Activated CD4-positive, alpha-beta T cell treated with anti-CD3 and anti-CD28 coated beads, Interleukin-2, amount 50 U/mL, for 24 hours (primary cell): ENCODE measurements at places on chromosomes 3 and 15.

DNA sequence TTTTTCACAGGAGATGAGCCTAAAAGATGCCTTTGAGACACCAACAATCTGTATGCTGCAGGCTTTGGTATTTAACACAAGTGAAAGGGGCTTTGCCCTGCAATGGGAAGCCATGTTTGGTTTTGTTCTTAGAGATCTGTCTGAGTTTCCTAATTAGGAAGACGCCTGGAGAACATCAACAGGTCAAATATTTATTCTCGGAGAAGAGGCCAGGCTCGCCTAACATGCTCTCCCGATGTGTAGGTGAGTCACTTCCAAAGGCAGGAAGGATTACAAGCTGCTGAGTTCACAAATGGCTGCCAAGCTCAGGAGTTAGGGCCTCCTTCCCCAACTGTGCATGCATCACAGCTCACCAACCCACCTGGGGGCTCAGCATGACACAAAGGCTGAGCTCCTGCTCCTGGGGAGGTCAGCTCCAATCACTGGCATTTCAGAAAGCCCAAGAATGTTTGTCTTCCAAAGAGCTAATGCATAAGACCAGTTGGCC lies 119.5 kb upstream of the PRICKLE2 start:
- no peak for DNase-seq

DNA sequence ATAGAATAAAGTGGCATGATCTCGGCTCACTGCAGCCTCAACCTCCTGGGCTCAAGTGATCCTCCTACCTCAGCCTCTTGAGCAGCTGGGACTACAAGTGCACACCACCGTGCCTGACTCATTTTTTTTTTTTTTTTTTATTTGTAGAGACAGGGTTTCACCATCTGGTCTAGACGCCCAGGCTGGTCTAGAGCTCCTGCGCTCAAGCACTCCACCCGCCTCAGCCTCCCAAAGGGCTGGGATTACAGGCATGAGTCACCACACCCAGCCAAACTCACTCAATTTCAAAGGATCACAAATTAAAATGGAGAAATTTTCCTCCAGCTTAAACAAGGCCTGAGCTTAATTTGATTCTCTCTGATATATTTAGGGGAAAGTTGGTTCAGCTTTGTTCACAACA lies 27.3 kb upstream of the NMB start:
- DNase-seq, result no peak

DNA sequence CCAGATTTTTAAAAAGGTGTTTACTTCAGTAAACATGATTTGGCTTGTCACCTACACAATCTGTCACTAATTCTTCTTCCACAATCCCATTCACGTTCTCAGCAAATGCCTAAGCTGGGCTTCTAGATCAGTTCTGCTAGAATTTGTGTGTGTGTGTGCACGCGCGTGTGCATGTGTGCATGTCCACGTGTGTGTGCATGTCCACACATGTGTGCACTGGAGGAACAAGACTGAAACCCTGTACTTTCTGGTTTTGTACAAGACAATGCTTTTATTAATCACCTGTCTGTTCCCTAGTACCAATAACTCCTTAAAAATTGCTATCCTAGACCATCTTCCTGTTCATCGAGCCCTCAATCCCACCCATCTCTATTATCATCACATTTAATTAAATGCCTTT lies 229.2 kb downstream of the KCNMB2 start:
- DNase-seq, result no peak

DNA sequence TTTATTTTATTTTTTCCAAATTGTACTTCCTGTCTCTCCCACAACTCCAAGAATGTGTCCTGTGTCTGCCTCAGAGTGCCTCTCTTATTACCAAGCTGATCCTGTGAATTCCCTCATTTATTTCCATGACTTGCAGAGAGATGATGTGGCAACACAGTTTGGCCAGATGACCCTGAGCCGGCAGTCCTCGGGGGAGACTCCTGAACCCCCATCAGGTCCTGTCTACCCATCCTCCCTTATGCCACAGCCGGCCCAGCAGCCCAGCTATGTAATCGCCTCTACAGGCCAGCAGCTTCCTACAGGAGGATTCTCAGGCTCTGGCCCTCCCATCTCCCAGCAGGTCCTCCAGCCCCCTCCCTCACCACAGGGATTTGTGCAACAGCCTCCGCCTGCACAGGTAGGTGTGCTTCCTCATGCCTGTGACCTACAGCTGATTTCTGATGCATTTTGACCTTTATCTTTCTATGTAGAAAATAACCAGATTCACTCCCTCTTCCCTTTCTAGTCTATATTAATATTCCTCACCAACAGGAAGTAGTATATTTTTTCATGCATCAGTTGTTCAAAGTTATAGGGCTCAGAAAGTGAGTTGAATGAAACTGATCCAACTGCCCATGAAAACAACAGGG lies 100.0 kb downstream of the ARPP21 start:
- DNase-seq, result no peak

GRCh38 chr3:9676785-9677184 lies 26.8 kb upstream of the CPNE9 start:
- DNase-seq, result no peak

DNA sequence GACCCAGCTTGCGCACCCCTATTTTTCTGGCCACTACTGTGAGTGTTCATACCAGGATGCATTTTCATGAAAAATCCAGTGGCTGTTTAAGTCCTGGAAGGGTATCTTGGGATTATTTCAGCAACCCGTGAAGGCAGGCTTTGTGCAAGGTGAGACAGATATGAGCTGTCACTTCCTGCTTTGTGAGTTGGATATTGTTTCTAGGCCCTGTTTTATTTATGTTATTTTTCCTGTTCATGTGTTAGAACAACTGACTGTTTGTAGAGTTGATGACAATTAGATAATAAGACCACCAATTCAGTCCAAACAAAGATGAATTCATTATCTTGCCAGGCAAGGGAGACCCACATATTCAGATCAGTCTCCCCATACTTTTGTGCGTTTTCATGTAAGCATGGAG lies 42.5 kb downstream of the ZBTB38 start:
- DNase-seq, result no peak

DNA sequence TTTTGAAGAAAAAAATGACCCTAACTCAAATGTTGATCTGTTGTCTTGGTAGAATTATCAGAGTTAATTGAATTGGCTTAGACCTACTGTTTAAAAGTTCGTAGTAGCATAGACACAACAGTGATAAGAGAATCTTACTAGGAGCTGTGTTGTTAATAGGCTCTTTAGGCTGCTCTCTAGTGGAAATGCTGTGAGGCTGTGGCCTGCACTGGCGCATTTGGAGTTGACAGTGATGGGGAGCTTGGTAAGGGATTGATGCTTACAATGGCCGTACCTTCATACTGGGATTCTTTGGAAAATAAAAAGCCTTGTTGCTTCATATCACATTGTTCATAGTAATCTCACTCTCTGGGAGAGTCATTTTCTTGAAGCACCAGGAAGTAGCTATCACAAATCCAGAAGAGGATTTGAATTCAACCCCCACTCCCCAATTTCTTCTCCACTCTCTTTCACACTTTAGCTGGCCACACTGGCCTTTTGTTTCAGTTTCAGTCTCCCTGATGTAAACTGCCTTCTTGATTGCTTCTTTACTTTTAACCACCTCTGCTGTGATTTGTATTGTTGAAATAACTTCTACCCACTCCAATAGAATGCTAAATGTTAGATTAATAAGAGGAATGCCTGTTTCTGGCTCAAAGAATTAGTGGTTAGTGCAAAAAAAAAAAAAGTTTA lies 56.6 kb downstream of the CEP63 start:
- no peak for DNase-seq

DNA sequence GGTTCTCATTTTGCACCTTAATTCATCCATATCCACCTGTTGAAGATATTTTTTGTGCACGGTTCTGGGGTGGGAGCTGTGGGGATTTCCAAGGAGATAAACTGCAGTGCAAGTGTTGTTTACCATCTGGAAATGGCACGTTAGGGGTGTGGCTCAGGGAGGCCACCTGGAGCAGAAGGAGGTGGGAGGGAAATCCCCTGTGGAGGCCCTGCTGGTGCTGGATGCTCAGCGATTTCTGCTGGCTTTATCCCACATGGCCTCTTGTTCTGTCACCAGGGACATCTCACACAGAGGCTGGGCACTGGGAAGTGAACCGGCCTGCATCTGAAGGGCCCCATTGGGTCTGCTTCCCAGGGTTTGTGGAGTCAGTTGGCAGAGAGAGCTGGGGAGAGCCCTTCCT lies 24.3 kb downstream of the TRPM1 start:
- no peak for DNase-seq

DNA sequence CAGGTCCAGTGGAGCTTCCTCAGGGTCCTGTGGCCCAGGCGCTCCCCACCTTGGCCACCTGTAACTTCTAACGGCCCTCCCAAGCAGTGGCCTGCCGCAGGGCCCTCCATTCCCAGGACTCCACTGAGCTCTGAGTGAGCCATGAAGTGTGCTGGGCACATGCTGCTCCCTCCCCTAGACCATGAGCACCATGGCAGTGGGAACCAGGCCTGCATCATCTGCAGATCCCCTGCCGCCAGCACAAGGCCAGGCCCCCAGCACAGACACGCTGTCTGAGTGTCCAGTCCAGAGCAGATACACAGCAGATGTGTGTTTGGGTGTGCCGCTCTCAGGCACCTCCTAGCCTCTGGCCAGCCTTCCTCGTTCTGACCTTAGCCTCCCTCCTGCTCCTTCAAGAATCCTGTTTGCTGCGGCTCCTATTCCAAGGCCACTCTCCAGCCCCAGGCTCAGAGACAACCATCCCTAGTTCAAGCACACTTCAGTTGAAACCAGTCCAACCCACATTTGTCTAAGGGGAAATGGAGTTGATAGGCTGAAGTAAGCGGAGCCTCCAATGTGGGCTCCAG lies 7.0 kb upstream of the KLF15 start:
- DNase-seq, result no peak

DNA sequence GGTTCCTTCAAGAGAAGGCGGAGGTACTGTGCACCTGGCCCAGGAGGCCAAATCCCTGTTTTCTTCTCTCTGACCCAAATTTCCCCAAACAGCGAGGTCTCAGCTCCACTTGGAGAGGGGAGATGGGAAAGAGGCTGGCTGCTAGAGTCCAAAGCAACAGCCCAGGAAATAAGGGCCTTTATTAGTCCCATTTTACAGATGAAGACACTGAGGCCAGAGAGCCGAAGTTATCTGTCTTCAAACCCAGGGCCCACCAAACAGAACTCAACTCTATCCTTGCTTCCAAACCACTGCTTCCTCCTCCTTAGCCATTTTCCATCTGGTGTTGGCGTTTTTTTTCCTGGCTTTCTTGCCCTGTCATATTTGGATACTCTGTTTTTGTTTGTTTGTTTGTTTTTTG lies 22.0 kb upstream of the FLNB start:
- no peak for DNase-seq

DNA sequence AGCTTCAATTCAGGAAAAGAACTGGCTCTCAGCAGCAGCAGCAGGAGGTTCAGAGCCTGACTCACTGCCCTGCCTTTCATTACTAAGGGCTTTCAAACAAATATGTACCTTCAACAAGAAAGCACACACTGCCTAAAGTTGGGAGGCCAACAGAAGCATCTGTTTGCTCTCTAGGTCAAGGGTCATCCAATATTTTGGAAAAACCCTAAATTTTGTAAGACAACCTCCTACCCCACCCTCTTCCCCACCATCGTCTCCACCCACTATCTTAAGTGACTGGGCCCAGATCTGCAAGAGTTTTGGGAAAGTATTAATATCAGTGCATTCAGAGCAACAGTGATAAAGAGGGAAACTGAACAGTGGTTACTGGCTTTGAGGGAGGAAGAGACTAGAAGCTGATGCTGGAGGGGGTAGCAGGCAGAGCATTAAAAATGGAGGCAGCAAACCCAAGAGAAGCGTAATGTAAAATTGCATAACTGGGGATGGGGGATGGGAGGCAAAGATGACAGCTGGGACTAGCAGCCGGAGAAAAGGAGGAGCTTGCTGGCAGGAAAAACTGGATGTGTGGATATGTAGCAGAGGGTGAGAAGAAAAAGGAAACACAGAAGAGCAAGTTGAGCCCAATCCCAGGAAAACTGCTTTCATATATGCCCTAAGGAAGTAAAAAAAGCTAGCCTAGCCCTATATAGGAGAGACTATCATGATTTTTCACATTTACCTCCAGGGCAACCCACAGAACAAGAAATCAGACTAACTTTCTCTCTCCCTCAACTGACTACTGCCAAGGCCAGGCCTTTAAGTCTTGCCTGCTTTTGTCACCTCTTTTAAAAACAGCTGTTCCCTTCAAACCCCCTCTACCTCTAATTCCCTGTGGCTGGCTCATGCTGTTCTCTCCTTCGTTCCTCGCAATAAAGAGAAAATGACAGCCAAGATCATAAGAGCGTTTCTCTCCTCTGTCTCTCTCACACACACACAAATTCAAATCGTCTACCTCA lies 31.4 kb downstream of the NPTN start:
- no peak for DNase-seq

GRCh38 chr3:97971679-97972567 lies at the start of gene RIOX2:
RIOX2 (minus strand) TSS chr3:97972431; CDS start chr3:97967593, 4,838 bp downstream.
- DNase-seq, result peak; percentile 60

- DNase-seq, result no peak
Measured at GRCh38 chr15:99466701-99467337, 99.0 kb upstream of the MEF2A start.
